ENCODE measurements at places on chromosomes 6 and 20.

DNA sequence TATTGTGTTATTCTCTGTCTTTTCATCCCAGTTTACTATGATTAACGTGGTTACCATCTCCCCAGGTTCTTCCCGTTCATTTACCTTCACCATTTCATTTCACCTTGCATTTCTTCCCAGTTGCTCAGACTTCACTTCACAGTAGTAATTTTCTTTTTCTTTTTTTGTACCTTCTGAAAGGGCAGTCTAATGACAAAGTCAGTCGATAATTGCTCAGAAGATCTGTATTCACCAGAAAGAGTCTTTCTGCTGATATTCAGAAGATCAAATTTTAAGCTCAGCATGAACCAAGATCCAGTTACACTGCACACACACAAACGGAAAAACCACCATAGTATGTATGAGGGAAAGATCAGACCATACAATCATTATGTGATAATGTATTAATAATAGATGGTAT lies 265.5 kb downstream of the ADGB start:
- no peak for DNase-seq

- no peak for DNase-seq
Observed at GRCh38 chr6:20367743-20368485, 33.8 kb upstream of the E2F3 start.

- no peak for DNase-seq
Observed at GRCh38 chr6:167302074-167302473, 11.0 kb downstream of the UNC93A start.

DNA sequence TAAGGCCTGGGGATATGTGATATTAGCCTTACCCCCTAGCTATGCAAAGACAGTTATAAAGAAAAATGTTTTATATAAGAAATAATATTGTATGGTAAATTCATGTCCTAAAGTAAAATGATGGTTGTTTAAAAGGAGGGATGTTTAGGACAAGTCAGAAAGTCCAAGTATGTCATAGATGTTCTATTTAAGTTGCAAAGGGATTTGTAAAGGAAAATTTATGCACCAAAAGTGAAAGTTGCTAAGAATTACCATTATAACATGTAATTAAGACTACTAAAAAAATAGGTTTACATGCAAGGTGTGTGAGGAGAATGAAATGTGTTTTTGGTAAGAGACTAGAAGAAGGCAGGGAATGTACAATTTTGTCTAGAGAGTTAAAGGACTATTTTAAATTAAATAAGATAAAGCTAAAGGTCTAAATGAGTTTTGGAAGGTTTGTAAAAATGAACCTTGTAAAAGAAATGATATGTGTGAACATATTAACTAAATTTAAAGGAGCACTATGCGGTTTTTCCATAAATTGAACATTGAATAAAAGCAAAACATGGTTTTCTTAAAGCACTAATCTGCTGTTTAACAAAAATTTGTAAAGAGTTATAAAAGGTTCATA lies 22.7 kb upstream of the GOPC start:
- DNase-seq: no peak

- DNase-seq: no peak
Observed at GRCh38 chr6:85388531-85388930, 61.4 kb upstream of the NT5E start.

DNA sequence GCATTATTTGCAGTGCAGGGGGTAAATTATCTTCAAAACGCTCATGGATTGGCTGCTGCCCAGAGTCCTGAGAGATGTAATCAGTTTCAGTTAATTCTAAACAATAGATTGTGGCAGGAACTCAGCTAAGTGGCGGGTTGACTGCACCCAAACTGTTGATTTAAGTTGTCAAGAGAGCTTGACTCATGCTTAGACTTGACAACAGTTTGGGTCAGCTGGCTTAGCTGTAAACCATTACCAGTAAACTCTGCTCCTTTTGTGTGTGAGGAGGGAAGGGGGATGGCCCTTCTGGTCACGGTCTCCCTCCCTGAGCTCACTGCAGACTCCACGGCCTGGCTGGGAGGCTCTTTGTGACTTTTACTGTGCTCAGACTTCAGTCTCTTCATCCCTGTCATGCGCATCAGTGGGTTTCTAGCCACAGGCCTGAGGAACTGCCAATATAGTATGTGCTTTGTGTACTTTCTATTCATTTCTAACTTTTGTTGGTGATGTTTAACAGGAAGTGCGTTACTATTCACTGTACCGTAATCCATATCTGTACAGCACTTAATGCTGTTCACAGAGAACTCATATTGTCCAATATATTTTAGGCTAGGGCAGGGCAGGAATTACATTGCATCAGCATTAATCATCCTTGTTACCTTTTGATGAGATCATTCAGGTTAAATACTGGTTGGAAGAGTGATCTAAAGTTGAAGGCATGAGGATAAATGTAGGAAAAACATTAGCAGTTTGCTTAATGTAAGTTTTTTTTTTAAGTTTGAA lies 488.3 kb downstream of the CDKAL1 start:
- no peak for DNase-seq

DNA sequence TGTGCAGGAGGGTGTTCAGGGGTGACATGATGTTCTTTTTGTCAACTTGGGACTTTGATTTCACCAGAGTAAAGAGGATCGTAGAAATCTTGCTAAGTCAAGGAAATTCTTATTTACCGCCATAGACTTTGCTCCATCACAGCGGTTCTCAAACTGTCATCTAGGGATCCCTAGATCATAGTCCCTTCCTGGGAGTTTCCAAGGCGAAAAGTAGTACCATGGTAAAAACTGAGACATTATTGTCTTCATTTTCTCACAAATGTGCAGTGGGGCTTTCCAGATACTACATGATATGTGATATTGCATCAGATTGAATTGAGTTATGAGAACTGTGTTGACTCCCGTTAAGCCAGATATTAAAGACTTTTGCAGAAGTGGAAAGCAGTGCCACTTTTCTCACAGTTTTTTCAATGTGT lies 79.7 kb downstream of the JARID2 start:
- no peak for DNase-seq

DNA sequence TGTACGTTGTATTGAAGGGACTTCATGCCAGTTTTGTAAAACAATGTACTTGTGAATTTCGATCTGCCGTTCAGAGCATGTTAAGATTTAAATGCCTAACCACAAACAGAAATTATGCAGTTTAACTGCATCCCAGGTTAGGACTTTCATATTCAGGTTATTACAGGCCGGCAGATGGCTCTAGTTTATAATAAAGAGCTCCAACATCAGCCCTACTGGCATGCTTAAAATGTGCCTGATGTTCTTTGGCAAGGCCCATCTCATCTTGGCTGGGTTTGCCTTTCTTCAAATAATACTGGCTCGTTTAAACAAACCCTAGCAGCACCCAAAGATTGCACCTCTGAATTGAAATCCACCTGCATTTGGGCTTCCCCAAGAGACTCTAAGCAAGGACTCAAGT lies 169.3 kb upstream of the RIN2 start:
- no peak for DNase-seq

- no peak for DNase-seq
Observed at GRCh38 chr20:36468149-36469000, 72.9 kb upstream of the MYL9 start.

GRCh38 chr6:132143258-132143657 lies 192.1 kb upstream of the CCN2 start:
- DNase-seq: no peak

- no peak for DNase-seq
Observed at GRCh38 chr6:6569811-6570164, 18.7 kb upstream of the LY86 start.

DNA sequence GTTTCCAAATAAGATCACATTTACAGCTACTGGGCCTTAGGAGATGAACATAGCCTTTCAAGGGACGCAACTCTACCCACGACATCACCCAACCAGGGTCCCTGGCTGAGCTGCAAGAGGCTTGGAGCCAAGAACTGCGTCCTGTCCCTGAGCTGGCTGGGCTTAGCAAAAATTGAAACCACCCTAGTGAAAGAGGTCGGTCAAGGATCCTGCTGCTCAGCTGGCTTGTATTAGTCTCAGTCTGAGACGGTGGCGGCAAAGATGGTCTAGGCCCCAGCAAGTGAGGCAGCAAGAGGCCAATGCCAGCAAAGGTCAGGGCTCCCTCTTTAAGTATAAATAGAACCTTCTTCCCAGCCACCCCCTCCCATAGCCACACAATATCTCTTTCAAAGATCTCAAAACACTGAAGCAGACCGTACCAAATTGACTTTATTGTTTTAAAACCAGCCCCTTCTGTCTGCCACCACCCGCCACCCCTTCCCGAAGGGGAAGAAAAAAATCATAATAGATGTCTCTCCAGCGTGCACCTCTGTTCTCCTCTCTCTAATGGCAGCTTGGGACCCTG lies 140.5 kb downstream of the EYA2 start:
- no peak for DNase-seq

GRCh38 chr6:97123112-97123511 lies 159.9 kb downstream of the MMS22L start:
- DNase-seq: no peak

- peak; percentile 81 for DNase-seq
Observed at GRCh38 chr20:32779500-32780211, 17.5 kb downstream of the DNMT3B start.

DNA sequence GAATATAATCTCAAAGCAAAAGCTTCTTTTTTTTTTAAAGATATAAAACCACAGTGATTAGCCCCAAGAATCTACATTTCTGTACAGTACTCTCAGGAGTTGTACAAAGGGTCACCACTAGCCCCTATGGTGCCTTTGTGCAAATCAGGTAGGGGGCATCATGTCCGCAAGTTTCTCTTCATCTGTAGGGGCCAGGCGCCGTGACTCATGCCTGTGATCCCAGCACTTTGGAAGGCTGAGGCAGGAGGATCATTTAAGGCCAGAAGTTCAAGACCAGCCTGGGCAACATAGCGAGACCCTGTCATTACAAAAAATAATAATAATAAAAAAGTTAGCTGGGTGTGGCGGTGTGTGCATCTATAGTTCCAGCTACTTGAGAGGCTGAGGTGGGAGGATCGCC lies 63.9 kb downstream of the ZMYND8 start:
- no peak for DNase-seq

- no peak for DNase-seq
Observed at GRCh38 chr6:63272397-63272796, 47.4 kb downstream of the LGSN start.

Measured in WTC11 (cell line).